ENCODE measurements at places on chromosomes 4 and X. TPM values are rescaled to one million over a fixed set of nuclear protein-coding genes. Genes with fewer than 3 reads are reported as not detected.

- no peak overlapping the region for H3K4me3 ChIP-seq
- H3K36me3 ChIP-seq: peaks cover 5% of the 10 kb centered on the region
- no peak for DNase-seq
- H3K4me1 ChIP-seq: peaks cover 5% of the 10 kb centered on the region
- no peaks in the 10 kb centered on the region for H3K27me3 ChIP-seq
Measured at GRCh38 chr4:165556383-165556782, 177.6 kb downstream of the CPE start.

- H3K27ac ChIP-seq: peak overlapping the region; percentile 53
- H3K27me3 ChIP-seq: no peaks in the 10 kb centered on the region
- no peak overlapping the region for H3K4me3 ChIP-seq
- no peak for DNase-seq
Measured at GRCh38 chr4:40848251-40848650, 98.5 kb downstream of the NSUN7 start.

DNA sequence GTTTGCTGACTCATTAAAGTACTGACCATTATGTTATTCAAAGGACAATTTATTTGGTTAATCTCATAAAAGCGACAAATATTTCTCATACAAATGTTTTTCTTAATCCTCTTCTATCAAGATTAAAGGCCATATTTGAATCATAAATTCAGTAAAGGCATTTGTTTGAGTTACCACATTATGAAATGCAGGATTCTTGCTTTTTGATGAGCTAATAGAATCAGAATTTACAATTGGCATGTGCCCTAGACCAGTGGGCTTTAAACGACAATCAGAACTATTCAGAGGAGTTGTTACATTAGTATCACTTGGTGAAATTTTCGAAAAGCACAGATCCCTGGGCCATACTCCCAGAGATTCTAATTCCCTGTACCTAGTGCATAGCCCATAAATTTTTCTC, 55.3 kb downstream of the KLHL4 start:
- H3K4me1 ChIP-seq: peaks cover 17% of the 10 kb centered on the region
- peak overlapping the region; percentile 69 for H3K27ac ChIP-seq
- DNase-seq: peak; percentile 15
- no peaks in the 10 kb centered on the region for H3K36me3 ChIP-seq
- H3K27me3 ChIP-seq: peaks cover 15% of the 10 kb centered on the region

DNA sequence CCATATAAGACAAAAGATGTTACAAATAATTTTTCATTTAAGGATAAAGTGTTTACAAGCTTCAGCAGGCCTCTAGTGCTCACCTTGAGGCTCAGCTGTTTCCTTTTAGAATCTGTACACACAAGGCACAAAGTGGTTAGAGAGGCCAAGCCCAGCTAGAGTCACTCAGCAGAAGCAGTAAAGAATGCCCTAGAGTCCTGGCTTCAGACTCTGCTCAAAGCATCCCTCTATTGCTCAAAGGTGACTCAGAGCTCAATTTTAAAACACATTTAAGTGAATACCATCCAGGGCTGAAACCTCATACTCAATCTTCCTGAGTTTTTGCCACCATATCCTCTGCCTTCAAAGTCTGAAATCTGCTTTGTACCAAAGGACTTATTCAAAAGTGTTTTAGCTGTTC, 22.6 kb upstream of the PHF8 start:
- H3K36me3 ChIP-seq: peaks cover 4% of the 10 kb centered on the region
- no peaks in the 10 kb centered on the region for H3K4me1 ChIP-seq
- H3K4me3 ChIP-seq: no peak overlapping the region
- peaks cover 35% of the 10 kb centered on the region for H3K27me3 ChIP-seq

Gene ADAMTS3
- total RNA-seq: 0.25 TPM

DNA sequence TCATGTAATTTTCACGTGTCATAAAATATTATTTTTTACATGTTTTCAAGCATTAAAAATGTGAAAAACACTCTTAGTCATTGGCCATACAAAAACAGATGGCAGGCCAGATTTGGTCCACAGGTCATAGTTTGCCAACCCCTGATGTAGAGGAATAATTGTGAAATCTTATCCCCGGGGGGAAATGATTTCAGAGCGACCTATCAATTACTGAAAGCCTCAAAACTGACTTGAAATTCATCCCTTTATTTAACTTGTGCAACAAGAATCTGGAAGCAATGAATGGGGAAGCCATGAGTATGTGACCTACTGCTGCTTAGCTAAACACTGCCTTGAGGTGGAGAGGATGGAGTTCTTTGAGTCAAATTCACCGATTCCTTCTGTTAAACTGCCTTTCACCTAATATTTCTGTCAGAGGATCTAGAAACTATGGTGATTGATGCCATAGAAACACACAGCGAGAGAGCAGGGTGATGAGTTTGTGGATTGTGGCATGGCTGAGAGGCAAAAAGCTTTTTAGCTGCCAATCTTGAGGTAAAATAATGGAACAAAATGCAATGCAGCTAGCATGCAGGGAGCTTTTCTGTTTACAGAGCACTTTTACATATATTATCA, 30.3 kb upstream of the BRS3 start:
- no peak overlapping the region for H3K27ac ChIP-seq
- no peaks in the 10 kb centered on the region for H3K4me1 ChIP-seq
- no peaks in the 10 kb centered on the region for H3K36me3 ChIP-seq
- DNase-seq: peak; percentile 30
- no peak overlapping the region for H3K4me3 ChIP-seq

GRCh38 chr4:76782837-76783236, 115.1 kb downstream of the SOWAHB start:
- H3K4me3 ChIP-seq: peak overlapping the region; percentile 62
- peaks cover 28% of the 10 kb centered on the region for H3K4me1 ChIP-seq
- no peaks in the 10 kb centered on the region for H3K27me3 ChIP-seq

GRCh38 chr4:5283837-5284236, 232.6 kb downstream of the STK32B start:
- no peaks in the 10 kb centered on the region for H3K36me3 ChIP-seq
- no peak overlapping the region for H3K27ac ChIP-seq
- no peak for DNase-seq
- no peaks in the 10 kb centered on the region for H3K4me1 ChIP-seq

Gene DHRSX
- total RNA-seq: 23.9 TPM

DNA sequence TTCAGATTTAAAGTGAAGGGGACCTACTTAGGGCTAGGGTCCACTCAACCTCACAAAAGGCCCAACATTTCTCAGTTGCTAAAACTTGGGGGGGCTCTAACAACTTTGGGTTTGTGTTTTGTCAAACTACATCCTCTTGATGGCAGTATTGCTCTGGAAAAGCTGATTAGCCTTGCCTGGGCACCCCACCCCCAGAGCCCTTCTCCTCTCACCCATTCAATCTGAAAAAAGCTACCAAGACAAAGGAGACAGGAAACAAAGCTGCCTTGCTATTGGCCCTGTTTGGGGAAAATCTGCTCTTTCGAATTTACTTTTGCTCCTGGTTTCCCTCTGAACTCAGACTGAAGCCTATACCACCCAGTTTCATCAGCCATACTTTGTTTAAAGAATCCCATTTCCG, 195.2 kb upstream of the STK26 start:
- H3K4me1 ChIP-seq: no peaks in the 10 kb centered on the region
- no peak overlapping the region for H3K4me3 ChIP-seq
- H3K36me3 ChIP-seq: no peaks in the 10 kb centered on the region
- H3K27me3 ChIP-seq: peaks cover 28% of the 10 kb centered on the region

Measured in MCF 10A (cell line).